ENCODE measurements at places on chromosomes 1 and 21.

GRCh38 chr1:26542771-26543451, 13.3 kb downstream of the RPS6KA1 start:
- DNase-seq: no peak

GRCh38 chr1:71792264-71792663, 490.1 kb downstream of the NEGR1 start:
- DNase-seq: no peak

DNA sequence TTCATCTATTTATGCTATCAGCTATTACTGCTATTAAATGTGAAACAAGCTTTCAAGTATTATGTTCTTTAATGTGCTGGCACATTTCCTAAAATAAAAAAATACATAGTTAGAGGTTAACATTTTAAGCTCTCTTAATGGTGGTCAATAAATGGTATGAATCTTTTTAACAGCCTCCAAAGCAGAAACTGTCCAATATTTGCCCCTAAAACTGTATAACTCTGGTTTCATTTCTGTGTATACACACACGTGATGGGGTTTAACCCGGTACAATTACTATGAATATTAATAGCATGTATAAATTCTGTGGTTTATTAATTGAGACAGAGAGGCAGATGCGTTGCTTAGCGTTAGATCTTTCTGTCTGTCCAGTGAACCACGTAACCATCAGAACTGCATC, 2.2 kb downstream of the ESRRG start:
- no peak for DNase-seq

GRCh38 chr1:22959545-22960360, 12.9 kb downstream of the LACTBL1 start:
- DNase-seq: no peak

DNA sequence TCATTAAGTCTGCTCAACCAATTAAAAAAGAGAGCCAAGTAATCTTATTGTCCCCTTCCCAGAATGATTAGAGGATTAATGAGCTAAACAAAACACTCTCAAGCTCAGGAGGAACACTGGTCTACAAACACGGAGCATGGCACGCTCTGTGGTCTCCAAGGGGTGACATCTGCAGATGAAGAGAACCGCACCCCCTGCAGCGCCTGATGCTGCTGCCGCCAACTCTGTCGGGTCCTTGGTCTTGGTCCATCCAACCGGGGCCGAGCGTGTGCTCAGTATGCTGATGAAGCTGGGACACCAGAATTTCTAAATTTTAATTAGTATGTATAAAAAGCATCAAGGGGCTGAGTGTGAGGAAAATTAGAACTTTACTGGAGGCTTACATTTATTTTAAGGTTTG, 82.7 kb downstream of the LPAR3 start:
- DNase-seq: no peak

DNA sequence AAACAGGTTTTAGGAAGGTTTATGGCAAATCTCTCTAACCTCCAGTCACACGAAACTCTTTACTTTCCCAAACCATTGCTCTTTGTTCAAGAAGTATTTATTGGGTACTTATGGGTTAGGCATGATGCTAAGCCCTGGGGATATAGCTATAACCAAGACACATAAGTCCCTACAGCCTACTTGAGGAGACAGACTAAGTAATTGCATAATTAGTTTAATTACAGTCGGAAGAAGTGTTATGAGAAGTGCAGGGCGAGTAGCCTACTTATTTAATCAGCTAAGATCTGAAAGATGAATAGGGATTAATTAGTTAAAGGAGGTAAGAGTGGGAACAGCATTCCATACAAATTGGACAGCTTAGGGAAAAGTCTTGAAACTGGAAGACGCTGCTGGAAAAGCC, 13.2 kb upstream of the NASP start:
- no peak for DNase-seq

GRCh38 chr1:64437453-64437852, 32.5 kb upstream of the CACHD1 start:
- DNase-seq: no peak

Data from GM04504 (cell line).